Stimulated activated CD4-positive, alpha-beta T cell treated with anti-CD3 and anti-CD28 coated beads, Interleukin-2, amount 100 ng/mL, for 24 hours (primary cell): ENCODE measurements at places on chromosomes 7 and 10.

DNA sequence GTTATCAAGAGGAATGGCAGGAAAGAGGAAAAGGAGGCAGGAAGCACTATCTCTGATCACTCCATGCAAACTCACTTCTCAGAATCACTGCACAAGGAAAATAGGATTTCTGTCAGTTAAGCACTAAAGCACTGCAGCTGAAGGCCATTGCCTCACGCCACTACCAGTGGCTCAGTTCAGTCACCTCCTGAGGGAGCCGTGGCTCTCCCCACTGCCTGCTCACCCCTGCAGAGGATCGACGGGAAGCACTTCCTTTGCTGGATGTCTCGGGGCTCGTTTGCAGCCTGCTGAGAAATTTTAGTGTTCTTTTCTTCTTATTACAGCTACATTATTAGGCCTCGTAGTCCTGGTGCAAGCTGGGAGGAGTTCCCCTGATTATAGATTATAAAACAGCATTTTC lies 90.1 kb upstream of the ADCY1 start:
- DNase-seq = no peak

- peak; percentile 28 for DNase-seq
These were observed 75.3 kb upstream of the SAMD8 start for GRCh38 chr10:75035975-75036708.

GRCh38 chr7:80039251-80039884 lies 95.3 kb upstream of the GNAI1 start:
- no peak for DNase-seq

DNA sequence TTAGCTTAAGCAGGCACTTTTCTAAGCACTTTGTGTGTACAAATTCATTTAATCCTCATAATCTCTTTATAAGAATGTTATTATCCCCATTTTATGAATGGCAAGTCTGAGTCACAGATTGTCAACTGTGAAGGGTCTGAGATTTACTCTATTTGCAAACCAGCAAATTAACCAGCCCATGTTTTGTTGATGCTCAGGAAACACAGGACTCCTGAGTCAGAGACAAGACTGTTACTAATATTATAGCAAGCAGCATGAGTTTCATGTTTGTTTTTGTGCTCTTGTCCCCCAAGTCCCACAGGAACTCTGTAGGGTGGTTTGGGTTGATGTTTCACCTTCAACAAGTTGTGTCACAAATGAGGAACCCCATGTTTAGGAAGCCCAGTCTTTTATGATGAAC lies 182.0 kb upstream of the PPP1R3A start:
- DNase-seq = no peak

GRCh38 chr7:37947138-37947940 lies 26.9 kb downstream of the EPDR1 start:
- DNase-seq = no peak

- no peak for DNase-seq
These were observed 61.5 kb downstream of the CPVL start for GRCh38 chr7:29084832-29085231.

- no peak for DNase-seq
These were observed 212.7 kb upstream of the ZNF804B start for GRCh38 chr7:88546808-88547207.

DNA sequence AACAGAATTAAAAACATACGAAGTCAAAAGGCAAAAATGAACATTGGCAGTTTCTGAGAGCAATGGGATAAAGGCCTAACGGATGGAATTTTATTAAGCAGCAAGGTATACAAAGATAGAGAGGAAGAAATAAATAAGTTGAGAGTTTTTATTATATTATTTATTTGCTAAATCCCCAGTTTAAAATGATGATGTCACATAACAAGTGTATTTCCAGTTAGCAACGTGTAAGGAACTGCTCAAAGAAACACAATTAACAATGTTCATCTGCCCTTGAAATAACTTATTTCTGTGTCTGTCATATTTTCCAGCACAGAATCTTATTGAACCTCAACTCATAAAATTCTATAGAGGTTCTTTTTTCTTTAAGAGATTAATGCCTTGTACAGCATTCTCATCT lies 108.6 kb upstream of the TMEM106B start:
- DNase-seq = no peak

DNA sequence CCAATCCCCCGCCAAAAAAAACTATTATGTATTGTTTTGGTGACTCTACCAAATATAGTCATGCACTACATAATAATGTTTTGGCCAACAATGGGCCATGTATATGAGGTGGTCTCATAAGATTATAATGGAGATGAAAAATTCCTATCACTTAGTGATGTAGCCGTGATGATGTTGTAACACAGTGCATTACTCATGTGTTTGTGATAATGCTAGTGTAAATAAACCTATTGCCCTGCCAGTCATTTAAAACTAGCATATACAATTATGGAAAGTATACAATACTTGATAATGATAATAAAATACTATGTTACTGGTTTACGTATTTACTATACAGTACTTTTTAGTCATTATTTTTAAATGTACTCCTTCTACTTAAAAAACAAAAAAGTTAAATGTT lies 101.5 kb downstream of the SLC25A40 start:
- DNase-seq = no peak

GRCh38 chr10:31958856-31959255 lies 30.2 kb upstream of the ARHGAP12 start:
- DNase-seq = no peak

- DNase-seq = no peak
These were observed 123.5 kb upstream of the BMPER start for GRCh38 chr7:33781796-33782195.

DNA sequence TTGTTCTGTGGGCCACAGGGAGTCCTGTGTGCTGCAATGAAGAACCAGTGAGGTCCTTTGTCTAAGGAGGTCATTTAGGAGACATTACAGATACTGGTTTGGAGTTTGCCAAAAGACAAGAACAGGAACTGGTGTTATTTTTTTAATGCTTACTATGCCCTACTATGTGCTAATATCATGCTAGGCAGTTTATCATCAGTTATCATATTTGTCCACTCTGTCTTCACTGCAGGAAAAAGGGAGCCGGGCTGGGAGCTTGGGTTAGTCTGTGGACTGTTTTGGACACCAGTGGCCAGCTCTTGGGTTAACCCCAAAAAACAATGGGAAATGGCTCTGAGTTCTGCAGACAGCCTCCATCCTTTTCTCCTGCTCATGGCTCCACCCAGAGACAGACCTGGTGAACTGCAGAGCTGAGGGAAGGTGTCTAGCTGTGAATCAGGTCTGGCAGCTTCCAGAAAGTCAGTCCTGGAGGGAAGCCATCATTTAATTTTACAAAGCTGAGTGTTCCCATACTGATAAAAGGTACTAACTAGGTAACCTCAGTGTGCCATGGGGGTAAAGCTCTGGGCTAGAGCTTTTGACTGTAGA lies 101.2 kb upstream of the ZNF746 start:
- DNase-seq = peak; percentile 27

GRCh38 chr10:110437761-110438341 lies 59.9 kb upstream of the DUSP5 start:
- no peak for DNase-seq

DNA sequence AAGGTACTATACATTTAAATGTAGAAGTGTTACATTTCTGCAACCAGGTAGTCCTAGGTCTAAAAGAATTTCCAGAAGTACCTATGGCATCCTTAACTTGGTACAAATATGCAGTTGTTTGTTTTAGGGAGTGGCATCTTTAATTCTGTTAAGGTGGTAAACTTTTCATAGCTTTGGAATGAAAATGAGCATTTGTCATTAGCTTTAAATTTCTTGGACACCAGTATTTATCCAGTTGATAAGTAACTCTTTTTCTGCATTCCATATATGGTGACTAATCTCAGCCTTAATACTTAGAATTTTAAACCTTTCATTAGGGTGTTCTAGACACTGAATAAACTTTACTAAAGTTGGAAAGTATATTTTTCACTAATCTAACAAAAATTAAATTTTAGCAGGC lies 10.8 kb downstream of the SLF2 start:
- DNase-seq = no peak

- no peak for DNase-seq
These were observed 884 bp downstream of the ICA1 start for GRCh38 chr7:8260871-8261694.
